ENCODE measurements at places on chromosomes 2 and 18.
A peak's percentile ranks its signal among the peaks of the same experiment; 100 is the strongest.

DNA sequence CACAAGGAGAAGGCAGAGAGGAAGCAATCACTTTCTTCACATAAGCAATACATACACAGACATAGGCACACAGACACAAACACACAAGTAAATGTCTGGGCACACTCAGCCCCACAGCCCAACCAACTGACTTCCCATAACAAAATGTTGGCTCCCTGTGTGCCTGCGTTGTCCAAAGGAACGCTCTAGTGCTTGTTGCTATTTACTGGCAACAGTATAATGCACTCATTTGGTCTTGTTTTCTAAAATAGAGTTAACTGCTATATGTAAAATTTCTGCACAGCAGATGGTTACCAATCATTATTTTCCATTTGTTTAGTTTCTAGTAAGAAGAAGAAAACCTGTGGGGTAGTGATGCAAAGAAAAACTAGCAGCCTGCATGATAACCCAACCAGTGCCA is 16.5 kb downstream of the FIGN start:
- no peak for DNase-seq

GRCh38 chr2:237859533-237860272 is at the start of gene RAMP1:
TSS of gene RAMP1 (plus strand) at chr2:237859623. CDS start at chr2:237859676, 53 bp downstream.
- peak; percentile 41 for DNase-seq

DNA sequence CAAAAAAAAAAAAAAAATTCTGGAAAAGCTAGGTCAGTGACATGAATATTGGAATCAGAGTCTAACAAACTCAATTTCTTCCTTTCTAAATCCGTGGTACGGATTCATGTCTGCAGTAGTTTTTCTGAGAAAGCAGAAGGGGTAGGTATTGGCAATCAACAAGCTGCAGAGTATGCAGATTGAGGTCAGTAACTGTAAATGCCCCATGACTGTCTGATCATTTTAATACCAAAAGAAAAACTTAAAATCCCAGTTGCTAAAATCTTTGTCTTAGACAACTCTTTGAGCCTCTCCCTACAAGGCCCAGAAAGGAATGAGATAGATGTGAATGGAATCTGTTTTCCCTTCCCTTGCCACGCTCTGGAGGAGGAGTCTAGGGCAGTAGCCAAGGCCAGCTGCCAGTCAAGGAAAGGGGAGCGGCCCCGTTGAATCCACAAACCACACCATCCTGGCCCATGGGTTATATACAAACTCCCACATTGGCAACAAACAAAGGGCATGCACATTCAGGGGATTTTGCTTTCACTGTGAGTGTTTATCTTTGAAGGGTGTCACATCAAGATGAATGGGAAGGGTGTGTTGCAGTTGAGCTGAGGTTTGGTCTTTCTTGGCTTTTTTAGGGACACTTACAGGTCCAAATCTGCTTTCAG is 6.1 kb upstream of the CASP8 start:
- DNase-seq = peak; percentile 20

DNA sequence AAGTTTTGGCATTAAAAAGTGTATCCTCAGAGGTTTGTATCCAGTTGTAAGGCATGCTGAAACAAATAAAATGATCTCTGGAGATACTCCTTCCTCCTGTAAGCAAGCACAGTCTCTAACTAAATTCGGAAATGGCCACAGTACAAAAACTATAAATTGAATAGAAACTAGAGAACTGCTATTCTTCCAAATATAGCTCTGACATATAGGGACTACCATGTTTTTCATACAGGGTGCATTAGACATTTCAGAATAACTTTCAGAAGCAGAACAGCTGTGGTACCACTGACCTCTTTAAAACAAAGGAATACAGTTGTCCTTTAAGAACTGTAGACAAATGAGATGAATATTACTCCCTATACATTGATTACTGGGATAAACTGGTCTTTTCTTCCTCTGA is 568.5 kb downstream of the ARHGAP15 start:
- DNase-seq = no peak

DNA sequence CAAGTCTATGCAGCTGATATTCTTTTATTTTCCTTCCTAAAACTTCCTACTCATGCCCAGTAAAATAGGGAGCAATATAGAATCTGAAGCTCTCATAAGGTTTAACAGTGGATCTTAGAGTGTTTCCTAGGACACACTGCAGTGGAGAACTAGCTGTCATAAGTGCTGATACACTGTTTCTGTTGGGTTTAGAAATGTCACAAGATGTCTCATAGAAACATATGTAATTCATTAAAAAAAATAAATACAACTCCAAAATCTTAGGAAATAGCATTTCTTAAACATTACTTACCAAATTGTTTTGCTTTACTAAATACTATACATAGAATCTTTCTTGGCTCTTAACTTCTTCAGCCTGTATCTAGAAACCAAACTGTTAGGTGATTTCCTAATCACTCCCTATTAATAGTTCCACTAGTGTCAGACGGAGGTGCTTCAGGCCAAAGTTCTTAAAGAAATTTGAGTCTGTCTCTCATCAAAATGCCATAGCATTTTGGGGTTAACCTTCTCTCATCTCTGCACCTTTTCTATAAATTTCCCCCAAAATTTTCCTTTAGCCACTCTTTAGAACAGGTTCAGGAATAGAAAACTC is 93.7 kb downstream of the CERKL start:
- no peak for DNase-seq

DNA sequence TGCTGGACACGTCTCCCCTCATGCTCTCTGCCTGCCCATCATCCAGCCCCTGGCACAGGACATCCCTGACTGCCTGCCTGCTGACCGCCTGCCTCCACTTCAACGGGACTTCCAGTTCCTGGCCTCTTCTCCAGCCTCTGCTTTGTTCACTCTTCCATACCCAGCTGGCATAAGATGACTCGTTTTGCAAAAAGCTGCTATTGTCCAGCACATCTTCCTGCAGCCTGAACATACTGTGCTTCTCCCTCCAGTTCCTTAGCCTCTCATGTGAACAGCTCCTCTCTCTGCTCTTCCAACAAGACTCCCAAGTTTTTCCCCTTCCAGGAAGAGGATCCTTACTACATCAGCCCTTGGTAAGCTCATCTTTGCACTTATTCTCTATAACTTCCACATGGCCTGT is 62.4 kb upstream of the SKOR2 start:
- DNase-seq = no peak

DNA sequence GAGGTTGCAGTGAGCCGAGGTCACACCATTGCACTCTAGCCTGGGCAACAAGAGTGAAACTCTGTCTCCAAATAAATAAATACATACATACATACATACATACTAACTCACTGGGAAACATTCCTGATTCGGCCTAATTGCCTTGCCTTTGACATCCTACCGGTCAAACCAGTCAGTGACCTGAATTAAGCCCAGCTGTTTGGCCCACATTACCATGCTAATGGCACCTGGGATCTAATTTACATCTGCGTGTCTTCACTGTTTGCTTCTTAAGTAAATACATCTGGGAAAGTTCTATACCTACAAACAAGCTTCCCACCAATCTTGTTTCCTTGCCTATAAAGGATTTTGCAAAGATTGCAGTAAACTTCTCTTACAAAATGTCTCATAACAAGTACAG is 230.2 kb upstream of the ZC3H15 start:
- DNase-seq = no peak

GRCh38 chr2:230904856-230905447 is 20.1 kb downstream of the GPR55 start:
- no peak for DNase-seq

GRCh38 chr2:62204998-62205496 is 9.1 kb downstream of the B3GNT2 start:
- DNase-seq = peak; percentile 73

DNA sequence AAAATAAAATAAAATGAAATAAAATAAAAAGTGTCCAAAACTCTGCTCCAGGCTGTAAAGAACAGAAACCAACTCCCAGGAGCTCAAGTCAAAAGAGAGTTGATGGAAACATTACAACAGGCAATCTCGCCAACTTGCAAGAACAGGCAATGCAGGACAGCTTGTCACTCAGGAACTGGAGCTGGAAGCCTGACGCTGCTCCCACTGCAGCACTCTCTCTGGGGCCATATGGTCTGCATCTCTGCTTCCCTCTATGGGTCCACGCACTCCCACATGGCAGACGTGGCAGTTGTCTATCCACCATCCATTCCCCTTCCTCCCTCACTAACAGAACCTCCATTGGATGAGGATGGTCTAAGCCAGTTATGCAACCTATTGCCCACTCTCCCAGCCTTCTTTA is 23.3 kb upstream of the ARPC2 start:
- no peak for DNase-seq

DNA sequence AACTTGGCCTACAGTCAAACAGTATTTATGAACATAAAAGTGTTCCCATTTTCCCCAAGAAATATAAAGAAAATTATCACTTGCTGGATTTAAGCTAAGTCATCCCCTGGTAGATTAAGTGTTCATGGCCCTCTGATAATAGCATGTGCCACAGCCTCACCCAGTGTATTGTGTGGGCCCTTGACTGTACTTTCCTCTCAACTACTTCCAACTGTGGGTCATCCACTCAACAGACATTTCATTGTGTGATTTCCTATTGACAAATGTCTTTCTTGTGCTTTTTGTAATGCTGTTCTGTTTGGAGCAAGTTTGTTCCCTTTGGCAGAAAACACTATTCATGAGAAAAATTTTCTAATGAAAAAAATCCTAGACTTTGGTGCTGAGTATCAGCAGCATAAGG is 48.4 kb upstream of the TMEM17 start:
- no peak for DNase-seq

- DNase-seq = no peak
These were observed 131.4 kb downstream of the ALK start for GRCh38 chr2:29789911-29790485.

- peak; percentile 27 for DNase-seq
These were observed 997 bp downstream of the BOK start for GRCh38 chr2:241559323-241560161.

- DNase-seq = no peak
These were observed 174.8 kb downstream of the TWIST2 start for GRCh38 chr2:239022437-239023260.

- no peak for DNase-seq
These were observed 182.1 kb upstream of the ZEB2 start for GRCh38 chr2:144702051-144702450.

DNA sequence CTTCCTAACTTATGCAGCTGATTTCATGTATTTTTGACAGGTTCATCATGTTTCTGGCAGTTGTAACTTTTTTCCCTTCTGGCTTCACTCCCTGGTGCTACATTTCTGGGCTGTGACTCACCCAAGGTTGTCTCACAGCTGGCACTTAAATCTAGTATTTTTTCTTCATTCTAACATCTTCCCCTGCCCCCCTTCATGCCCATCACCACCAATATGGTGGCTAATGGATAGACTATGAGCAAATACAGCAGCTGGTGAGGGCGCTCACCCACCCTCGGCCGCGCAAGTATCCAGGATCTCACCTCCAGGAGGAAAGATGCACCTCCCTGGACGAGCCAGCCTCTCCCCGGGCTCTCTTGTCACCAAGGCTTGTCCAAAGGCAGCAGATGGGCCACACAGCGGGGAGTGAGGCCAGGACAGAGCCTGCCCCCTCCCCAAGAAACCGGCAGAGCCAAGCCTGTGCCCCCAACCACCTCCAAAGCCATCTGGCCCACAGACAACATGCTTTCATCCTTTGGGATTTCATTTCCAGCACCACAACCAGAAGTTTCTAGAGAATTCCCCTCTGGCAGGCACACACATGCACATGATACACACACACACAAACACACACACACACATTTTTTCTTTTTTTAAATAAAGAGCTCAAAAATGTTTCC is 39.1 kb downstream of the ATOH8 start:
- no peak for DNase-seq

GRCh38 chr2:179669196-179669595 is 192.2 kb downstream of the ZNF385B start:
- DNase-seq = no peak

- no peak for DNase-seq
These were observed 783.7 kb upstream of the TMEFF2 start for GRCh38 chr2:192978395-192978794.

All from prostate gland (tissue), 2 donors.